Calu3 (cell line): ENCODE measurements at places on chromosomes 16 and 17.

DNA sequence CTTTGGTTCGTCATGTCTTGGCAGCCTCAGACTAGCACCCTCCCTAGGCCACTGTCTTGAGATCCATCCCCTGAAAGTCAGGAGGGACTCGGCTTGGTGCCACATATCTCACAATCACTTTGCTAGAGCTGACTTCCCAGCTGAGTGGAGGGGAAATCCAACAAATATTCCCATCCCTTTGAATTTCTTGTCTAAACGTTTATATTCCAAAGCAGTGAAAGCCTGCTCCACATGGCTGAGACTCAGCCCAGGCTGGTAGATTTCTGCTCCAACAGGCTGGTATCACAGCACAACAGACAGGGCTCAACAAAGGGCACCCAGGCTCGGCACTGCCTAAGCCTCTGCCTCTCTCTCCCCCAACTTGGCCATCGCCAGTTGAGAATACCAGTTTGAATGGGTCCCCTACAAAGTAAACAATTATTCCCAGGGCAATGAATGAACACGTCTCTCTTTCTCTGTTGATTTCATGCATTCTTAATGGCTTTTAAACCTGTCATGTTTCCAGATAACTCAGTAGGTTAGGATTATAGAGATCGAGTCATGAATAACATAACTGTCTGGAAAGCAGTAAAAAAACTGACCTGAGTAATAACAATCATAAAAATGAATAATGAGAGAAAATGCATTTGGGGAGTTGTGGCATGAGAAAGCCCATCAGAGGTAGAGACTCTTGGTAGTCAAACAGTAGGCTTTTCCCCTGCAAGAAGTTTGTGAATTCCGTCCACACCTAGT is 1.0 kb downstream of the KRT13 start:
- no peak for DNase-seq

DNA sequence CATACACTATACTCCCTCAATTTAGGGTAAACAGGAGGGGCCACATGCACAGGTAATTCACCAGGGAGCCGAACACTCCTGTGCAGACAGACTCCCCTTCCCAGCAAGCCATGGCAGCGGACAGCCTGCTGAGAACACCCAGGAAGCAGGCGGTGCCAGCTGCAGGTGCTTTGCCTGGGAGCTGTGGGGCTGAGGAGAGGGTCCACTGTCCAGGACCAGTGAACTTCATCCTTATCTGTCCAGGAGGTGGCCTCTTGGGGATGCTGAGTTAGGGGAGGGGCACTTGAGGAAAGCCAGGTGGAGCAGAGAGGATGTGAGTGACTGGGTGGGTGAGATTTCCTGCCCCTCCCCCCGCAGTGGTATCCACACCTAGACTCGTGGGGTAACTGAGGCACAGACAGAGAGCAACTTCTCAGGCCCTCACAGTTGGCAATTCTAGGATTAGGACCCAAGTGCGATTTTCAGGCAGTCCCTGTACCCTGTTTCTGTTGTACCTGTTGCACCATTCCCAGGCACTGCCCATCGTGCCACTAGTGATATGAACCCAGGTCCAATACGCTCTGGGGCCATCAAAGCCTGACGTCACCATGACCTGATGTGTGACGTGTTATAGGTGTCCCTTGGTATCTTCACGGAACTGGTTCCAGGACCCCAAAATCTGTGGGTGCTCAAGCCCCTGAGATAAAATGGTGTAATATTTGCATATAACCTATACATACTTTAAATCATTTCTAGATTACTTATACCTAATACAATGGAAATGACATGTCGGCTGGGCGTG is 1.2 kb downstream of the GRN start:
- DNase-seq, result no peak

GRCh38 chr16:16924613-16925012 is 545.7 kb downstream of the NPIPA7 start:
- no peak for DNase-seq

DNA sequence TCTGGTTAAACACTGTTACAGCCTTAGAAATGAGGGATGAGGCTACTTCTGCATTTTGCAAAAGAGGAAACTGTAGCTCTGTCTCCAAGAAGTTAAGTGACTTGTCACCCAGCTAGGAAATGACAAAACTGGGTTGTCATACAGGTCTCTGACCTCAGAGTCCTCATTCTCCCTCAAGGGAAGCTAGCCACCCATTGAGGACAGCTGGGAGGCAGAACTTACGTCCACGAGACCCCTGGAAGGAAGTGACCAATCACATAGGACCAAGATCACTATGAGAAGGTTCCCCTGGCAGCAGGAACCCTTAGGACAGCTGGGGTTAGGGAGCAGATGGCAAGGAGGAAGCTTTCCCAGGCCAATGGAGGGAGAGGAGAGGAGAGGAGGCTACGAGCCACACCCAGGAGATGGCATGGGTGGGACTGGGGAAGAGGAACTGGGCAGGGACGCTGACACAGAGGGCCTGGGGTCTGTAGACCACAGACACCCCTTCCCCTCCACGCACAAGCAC is 11.2 kb downstream of the METTL22 start:
- no peak for DNase-seq

GRCh38 chr16:54462151-54462651 is 175.6 kb upstream of the IRX3 start:
- DNase-seq, result no peak

DNA sequence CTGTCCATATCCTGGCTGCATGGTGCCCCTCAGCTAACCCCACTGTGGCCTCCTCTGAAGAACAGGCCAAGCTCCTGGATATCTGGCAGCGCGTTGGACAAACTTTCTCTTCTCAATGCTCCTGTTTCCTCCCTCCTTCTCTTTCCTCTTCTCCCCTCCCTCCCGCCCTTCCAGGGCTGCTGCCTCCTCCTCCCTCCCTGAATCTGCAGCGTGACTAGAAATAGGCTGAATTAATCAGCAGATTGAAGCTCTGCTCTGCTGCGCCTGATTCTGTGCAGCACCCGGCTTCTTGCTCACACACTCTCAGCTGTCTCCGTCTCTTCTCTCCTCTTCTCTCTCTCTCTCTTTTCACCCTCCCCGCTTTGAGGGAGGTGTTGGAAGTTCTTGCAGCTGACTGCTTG is 19.8 kb downstream of the TMEM94 start:
- no peak for DNase-seq
